ENCODE measurements at places on chromosomes 11 and 22. TPM values are rescaled to one million over a fixed set of nuclear protein-coding genes. Genes with fewer than 3 reads are reported as not detected.
A peak's percentile ranks its signal among the peaks of the same experiment; 100 is the strongest.

- no peak for DNase-seq
Measured at GRCh38 chr11:74581954-74582547, 10.3 kb upstream of the POLD3 start.

GRCh38 chr22:24401931-24402367 lies 25.4 kb upstream of the ADORA2A start:
- no peak for DNase-seq

DNA sequence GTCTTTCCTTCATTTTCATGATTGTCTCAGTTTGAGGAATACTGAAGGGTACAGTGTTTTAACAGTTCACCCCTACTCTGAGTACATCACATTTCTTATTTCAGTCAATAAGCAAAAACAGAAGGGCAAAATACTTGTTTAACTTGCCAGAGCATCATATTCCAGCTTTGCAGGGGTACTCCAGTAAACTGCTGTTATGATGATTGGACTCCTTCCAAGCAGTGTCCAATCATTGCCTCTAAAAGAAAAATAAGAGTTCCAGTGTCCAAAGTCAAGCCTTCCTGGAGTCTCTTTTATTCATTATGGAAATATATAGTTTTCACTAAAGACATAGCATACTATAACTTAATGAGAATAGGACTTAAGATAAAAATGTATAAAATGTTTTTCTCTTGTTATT lies 105.1 kb downstream of the FANCF start:
- DNase-seq: no peak

The PNPLA5 gene
- total RNA-seq: not detected

DNA sequence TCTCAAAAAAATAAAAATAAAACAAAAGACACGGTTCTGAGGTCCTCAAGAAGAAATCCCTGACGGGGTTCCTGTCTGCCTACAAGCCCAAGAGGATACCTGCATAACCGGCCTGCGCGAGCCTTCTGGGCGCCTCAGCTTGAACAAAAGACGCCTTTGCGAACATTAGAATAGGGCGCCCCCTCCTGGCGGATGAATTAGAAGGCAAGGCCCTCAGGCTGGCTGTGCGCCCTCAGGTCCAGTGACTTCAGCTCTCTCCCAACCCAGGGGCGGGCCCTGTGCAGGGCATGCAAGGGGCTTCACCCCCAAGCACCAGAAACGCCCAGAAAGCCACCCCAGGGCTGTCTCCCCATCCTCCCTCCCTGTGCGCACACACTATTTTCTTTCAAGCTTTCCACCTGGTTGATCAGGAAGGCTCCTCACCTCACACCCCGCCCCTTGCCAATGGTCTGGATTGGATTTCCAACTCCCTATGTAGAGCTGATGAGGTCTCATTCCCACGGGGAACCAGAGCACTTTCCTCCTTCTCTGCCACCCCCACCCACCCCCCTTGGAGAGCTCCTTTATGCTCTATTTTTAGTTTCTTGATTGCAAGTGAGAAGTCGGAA lies 273.3 kb downstream of the BUD13 start:
- DNase-seq: peak; percentile 58

The CWC15 gene
- 46.1 TPM for total RNA-seq

The TEAD1 gene
- total RNA-seq: 71.5 TPM

DNA sequence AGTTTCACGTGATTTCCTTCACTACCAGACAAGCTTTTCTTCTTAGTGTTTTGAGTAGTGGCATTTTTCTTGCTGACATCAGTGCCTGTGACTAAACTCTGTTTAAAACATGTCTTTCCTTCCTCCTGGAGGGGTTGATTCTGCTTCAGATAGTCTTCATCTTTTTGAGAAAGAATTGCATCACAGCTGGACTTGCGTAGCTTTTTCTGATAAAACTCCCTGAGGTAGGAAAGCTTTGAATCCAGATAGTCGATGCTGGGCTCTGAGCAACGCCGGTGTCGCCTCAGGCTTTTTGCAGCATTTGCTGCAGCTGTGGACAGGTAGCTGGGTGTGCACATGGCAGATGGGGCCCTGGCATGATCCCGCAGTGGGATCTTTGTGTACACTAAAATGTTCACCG lies 131.7 kb downstream of the ARHGAP20 start:
- no peak for DNase-seq

DNA sequence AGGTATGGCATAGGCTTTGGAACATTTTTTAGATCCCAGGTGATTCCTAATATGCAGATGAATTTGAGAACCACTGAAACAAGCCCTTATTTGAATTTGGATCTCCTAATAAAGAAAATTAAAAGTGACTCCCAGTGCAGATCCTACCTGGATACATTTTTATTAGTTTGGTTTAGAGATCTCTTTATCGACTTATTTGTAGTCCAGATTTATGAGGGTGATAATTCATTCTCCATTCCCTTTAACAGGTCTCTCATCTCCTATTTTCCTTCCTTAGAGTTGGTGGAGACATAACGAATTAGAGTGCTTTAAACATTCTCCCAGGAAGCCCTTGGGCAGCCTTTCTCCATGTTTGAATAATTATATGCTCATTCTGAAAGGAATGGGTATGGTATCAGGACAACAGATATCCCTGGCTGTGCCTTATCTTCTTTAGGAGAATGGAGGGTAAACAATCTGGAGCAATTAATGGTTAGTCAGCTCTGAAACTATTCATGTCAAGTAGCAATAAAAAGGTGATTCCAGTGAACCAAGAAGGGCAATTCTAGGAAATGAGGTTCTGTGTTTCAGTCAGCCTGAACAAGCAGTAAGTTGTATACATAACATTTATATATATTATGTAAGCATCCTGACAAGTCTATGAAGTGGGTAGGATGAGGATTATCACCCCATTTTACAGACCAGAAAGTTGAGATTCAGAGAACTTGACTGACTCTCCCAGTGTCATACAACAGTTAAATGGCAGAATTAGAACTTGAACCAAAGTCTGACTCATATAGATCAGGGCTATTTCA lies 53.9 kb upstream of the RCE1 start:
- DNase-seq: no peak

The TEX12 gene
- not detected for total RNA-seq

DNA sequence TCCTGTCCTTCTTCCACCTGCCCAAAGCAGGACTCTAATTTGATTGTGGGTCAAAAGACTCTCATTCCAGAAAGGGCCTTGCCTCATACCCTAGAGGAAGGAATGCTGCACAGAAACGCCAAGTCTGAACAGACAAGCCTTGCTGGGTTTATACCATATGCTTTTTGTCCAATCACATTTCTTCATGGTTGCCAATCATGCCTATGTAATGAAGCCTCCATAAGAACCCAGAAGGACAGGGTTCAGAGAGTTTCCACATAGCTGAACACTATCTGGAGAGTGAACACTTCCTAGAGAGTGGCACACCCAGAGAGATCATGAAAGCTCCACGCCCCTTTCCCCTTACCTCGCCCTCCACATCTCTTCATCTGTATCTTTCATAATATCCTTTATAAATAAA lies 4.8 kb upstream of the SAA2 start:
- no peak for DNase-seq

GRCh38 chr11:76336597-76336996 lies 44.3 kb downstream of the THAP12 start:
- DNase-seq: no peak

DNA sequence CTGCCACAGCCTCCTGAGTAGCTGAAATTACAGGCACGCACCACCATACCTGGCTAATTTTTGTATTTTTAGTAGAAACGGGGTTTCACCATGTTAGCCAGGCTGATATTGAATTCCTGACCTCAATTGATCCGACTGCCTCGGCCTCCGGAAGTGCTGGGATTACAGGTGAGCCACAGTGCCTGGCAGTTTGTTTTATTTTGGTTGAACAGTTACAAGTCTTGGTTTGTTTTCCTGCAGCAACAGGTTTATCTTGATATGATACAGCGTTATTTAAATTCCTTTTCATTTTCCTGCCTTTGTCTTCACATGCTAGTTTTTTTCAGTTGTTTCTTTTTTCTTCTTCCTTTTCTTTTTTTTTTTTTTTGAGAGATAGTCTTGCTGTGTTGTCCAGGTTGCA lies 4.0 kb upstream of the SLC3A2 start:
- no peak for DNase-seq

GRCh38 chr11:65643971-65644370 lies 6.1 kb downstream of the SIPA1 start:
- DNase-seq: no peak

GRCh38 chr11:126830216-126830806 lies 170.3 kb downstream of the KIRREL3 start:
- no peak for DNase-seq

DNA sequence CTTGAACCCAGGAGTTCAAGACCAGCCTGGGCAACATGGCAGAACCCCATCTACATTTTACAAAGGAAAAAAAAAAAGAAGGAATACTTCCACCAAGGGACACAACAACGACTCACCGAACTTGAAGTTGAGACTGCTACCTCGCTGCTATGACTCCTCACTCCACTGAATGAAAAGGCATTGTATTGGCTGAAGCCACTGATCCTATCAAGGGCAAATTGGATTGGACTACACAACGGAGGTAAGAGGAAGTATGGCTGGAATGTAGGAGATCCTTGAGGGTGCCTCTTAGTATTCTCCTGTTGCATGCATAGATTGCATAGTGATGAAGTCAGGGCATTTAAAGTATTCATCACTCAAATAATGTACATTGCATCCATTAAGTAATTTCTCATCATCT lies 97.9 kb downstream of the CWF19L2 start:
- no peak for DNase-seq

DNA sequence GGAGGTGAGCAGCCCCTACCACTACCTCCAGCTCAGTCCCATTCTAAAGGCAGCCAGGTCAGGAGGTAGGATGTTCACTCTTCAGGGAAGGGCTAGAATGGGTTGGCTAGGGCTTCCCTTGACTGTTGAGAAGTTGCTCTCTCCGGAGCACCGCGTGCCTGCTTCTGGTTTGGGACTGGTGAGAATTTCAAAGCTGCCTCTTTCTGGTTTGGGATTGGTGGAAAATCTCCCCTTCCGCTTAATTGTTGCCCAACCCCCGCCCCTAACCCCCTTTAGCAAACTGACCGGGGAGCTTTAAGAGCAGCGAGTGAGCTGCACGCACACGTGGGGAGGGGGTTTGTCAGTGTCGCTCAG lies 686 bp downstream of the USP2 start:
- peak; percentile 31 for DNase-seq

The PTGDR2 gene
- not detected for total RNA-seq

Measured in thyroid gland (tissue), 4 donors.